Hematopoietic multipotent progenitor cell treated with erythropoietin and hydrocortisone succinate and interleukin-3 and kit ligand, for 4 days (in vitro differentiated cells): ENCODE measurements at places on chromosomes 7 and 10.

DNA sequence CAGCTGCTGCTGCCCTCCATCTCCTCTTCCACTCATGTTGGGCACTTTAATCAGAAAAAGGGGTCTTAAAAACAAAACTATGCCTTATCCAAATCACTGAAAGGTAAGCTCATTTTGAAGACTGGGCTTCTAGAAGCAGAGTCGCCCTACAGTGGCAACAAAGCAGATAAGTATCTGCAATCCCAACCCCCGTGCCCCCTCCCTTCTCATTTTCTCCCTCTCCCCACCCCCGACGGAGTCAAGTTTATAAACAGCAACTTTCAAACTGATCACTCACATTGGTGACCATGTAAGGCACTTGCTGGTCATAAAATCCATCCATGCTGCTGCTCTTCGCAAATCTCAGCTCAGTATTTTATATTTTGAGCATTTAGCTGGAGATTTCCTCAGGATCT is 738 bp downstream of the ETV1 start:
- DNase-seq = no peak

- peak; percentile 70 for DNase-seq
Observed at GRCh38 chr10:109892931-109893330, 30.4 kb downstream of the XPNPEP1 start.

GRCh38 chr10:58764087-58764747 is 251.5 kb downstream of the BICC1 start:
- DNase-seq = no peak

DNA sequence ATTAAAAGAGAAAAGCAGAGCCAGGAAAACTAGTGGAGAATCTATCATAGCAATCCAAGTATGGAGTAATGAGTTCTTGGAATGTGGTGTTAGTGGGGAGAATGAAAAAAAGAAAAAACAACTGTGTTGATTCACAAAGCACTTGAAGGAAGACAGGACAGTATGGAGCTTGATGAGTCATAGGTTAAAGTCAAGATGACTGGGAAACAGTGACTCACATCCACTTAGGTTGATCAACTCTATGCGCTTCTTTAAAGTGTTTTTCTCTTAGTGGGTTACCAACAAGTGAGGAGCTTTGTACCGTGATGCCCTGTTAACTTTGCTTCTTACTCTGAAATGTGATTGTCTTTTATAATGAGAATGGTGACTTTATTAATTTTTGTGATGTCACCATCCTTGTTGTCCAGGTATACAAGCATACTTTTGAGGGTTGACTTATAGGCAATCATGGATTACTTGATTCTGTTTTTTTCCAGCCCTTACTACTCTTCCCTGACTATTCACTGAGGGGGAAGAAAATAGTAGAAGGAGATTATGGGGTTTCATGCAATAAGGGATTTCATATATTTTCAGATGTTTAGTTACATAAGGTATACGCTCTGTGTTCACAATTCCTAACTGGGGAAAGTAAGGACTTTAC is 32.1 kb upstream of the MDFIC start:
- DNase-seq = peak; percentile 13

- DNase-seq = no peak
Observed at GRCh38 chr10:57955076-57955475, 312.6 kb downstream of the IPMK start.

GRCh38 chr10:78919181-78919966 is 149.4 kb upstream of the ZMIZ1 start:
- DNase-seq = peak; percentile 12

- no peak for DNase-seq
Observed at GRCh38 chr7:158447506-158448171, 140.0 kb downstream of the PTPRN2 start.

- DNase-seq = no peak
Observed at GRCh38 chr7:27518561-27519350, 143.9 kb downstream of the HIBADH start.

GRCh38 chr7:38773430-38773829 is 135.6 kb downstream of the VPS41 start:
- DNase-seq = no peak

- DNase-seq = peak; percentile 75
Observed at GRCh38 chr7:44767912-44768627, 19.4 kb downstream of the ZMIZ2 start.

DNA sequence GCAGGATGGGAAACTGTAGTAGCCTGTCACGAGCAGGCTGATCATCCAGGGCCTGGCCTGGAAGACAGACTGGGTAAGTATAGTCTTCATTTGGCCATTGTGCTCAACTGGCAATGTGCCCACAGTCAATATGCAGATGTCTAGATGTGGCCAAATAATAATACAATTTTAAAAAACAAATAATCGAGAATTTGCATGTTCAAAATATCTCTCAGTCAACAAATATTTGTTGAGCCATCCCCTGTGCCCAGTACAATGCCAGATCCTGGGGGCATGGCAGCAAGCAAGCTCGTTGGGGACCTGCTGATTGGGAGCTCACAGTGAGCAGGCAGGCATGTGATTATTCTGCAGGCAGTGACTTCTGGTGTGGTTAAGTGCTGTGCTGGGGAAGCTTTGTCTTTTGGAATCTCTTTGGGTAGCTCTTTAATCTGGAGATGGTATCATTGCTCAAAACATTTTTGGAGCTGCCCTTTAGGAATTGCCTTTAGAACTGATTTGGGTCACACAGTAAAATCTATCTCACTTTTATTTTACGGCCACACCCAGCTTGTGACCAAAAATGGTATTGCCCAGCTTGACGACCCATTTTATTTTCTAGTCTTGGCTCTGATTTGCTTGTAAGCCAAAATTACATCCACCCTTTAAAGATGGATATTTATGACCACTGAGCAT is 92.2 kb downstream of the PLCE1 start:
- DNase-seq = no peak

- DNase-seq = no peak
Observed at GRCh38 chr10:92430103-92430502, 139.1 kb downstream of the MARCHF5 start.

- DNase-seq = no peak
Observed at GRCh38 chr7:90383422-90383821, 19.8 kb upstream of the CLDN12 start.

DNA sequence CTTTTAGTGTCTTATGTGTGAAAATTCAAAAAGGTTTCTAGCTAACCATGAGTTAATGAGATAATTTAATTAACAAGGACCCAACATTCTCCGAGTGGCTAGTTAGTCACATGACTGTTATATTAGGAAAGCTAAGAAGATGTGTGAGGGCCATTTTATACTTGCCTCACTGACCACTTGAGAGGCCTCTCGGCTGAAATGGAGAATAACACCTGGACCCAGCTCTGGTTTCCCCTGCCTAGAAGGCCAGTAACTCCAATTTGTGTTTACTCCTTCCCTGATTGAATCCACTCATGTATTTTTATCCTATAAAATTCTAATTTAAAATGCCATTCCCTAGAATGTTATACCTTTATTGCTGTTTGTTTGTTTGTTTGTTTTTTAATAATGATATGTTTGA is 1091.2 kb downstream of the KCNMA1 start:
- DNase-seq = no peak

DNA sequence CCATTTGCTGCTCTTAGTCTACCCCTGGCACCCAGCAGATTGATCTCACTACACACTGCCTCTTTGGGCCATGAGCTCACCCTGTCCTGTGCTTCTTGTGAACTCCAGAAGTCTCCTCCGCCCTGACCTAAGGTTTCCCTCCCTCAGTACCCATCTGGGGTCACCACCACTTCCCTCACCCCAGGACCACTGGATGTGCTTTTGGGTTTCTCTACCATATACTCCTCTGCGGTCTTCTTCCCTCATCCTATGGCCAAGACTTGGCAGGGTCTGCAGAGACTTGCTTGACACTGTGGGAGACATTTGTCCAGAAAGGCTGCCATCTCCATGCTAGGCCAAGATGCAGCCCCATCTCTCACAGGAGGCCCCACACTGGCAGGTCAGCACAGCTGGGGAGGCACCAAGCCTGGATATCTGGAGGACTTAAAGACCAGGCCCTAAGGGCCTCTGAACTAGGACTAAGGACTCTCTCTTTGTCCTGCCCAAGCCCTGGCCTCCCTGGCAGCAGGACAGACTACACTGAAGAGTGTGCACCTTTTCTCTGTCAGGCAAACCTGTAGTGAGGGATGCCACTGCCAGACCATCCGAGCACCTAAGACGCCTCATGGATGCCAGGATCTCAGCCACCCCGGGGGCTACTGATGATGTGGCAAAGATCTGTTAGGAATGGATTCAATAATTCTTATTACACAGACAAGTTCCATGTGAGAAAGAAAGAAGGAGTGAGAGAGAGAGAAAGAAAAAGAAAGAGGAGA is 134.6 kb downstream of the ZNF467 start:
- no peak for DNase-seq

GRCh38 chr10:35986756-35987502 is 344.8 kb upstream of the FZD8 start:
- no peak for DNase-seq

DNA sequence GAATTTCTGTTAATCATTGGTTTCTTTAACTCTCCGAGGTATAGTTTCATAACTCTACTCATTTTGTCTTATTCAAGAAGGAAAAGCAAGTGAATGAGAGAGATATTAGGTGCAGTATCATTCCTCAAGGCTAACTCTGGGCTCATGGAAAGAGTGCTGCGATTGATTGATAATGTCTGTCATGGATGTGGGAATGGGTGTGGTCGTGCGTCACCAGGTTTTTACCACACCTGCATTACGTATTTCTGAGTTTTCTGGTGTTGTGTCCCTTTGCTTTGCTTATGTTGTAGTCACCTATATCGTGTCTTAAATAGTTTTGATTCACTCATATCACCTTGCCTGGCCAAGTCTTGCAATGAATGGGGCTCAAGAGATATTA is 44.9 kb upstream of the ZNF438 start:
- no peak for DNase-seq
